GM23338 (cell line): ENCODE measurements at places on chromosomes 11 and 22.

DNA sequence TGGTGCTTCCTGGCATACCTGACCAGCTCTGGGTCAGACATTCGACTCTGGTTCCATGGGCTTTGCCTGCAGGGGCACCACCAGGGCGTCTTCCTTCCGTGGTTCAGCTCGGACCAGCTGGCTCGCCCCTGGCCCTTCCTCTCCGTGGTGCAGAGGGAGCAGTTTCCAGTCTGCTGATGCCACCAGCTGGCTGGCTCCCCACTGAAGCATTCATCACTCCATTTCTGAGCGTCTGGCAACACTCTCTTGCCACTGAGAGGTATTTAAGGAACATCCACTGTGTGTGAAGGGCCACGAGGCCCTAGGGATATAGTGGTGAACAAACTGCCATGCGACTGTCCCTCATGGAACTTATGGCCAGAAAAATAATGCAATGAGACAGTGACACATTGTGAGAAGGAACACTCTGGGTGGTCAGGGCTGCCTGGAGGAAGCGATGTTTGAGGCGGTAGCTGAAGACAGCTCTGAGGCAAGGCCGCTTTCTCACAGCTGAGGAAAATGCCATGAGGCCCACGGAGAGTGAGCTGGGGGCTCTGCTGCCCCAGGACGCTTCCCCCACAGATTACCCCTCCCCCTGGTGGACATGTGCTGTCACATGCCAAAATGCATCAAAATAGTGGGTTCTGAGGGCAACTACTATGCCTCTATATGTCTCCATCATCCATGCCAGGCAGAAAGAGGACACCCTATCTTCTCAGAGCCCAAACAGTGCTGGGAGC lies 44.9 kb upstream of the ARFGAP3 start:
- DNase-seq: peak; percentile 51

DNA sequence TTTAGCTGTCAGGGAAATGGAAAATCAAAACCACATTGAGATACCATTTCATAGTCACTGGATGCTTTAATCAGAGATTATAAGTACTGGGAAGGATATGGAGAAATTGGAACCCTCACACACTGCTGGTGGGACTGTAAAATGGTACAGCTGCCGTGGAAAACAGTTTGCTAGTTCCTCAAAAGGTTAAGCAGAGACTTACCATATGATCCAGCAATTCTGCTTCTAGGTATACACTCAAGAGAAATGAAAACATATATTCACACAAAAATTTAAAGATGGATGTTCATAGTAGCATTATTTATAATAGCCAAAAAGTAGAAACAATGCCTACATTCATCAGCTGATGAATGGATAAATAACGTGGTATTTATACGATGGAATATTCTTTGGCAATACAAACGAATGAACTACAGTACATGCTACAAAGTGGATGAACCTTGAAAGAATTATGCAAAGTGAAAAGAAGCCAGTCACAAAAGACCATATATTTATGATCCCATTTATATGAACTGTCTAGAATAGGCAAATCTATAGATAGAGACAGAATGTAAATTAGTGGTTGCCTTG lies 23.0 kb downstream of the RNF121 start:
- DNase-seq: no peak

- DNase-seq: no peak
Measured at GRCh38 chr22:46696229-46696518, 41.9 kb downstream of the CERK start.

DNA sequence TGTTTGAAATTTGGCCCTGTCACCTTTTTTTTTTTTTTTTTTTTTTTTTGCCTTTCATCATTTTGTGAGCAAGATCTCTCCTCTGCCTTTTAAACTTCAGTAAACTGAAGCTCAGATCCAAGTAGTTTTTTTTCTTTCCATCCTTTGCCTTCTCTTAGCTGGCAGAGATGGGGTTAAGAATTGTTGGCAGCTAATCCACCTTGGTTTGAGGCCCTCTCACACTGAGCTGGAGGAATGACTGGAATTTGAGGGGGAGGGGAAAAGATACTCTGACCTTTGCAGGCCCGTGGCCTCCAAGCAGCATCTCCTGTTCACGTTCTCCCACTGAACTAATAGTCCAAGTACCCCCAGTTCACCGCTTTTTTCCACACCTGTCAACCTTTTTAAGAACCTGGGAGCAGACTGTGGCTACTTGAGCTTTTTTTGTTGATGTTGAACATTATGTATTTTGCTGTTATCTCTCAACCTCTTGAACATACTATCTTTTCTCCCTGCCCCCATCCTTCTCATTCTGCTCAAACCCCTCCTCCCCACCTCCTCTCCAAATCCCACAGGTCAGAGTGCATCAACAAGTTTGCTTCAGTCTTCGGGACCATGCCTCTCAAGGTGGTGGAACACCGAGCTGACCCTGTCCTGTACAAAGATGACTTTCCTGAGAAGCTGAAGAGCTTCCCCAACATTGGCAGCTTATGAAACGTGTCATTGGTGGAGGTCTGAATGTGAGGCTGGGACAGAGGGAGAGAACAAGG lies 66.2 kb downstream of the ALX4 start:
- DNase-seq: peak; percentile 94

- no peak for DNase-seq
Measured at GRCh38 chr11:116547571-116547970, 225.2 kb downstream of the BUD13 start.

GRCh38 chr22:48618326-48618725 lies 1209.3 kb downstream of the BRD1 start:
- no peak for DNase-seq

DNA sequence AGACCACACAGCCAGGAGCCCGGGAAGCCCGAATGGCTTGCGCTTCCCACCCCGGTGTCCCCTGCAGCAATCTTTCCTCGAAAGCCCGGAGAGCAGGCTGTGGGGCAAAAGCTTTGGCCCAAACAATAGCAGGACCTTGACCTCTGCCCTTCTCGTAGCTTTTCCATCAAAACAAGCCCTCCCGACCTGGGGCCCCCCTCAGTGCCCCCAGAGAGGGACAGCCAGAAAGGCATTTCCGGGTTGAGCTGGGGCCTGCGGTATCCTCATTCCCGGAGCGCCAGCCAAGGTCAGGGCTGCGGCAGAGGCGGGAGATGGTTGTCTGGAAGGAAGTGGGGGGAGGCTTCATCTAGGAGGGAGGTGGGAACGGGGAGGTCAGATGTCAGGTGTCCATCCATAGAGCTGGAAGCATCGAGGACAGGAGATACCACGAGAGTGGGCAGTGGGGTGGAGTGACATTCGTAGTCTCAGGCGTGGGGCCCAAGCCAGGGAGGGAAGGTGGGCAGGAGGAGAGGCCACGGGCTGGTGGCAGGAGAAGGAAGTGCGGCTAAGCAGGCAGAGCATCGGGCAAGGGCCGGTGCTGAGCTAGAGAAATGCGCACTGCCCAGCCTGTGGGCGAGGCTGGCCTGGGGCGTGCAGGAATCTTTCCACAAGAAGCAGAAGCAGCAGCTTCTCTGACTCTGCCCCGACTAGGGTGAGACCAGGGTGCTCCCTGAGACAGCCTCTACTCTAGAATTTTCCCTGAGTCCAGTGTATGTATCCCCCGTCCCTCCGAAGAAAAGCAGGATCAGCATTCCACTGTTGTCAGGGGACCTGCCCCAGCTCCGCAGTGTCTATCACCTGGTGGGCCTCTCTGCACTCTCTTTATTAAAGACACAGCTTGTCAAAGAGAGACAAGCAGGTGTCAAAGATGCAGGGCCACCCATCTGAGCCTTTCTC lies 14.3 kb downstream of the PDGFB start:
- peak; percentile 86 for DNase-seq

GRCh38 chr11:8698917-8699441 lies 16.4 kb downstream of the RPL27A start:
- peak; percentile 90 for DNase-seq

- no peak for DNase-seq
Measured at GRCh38 chr11:69105461-69106030, 50.2 kb upstream of the SMIM38 start.

GRCh38 chr22:45686004-45686403 lies 14.4 kb downstream of the ATXN10 start:
- no peak for DNase-seq

- DNase-seq: no peak
Measured at GRCh38 chr11:16312233-16312765, 44.0 kb downstream of the SOX6 start.

DNA sequence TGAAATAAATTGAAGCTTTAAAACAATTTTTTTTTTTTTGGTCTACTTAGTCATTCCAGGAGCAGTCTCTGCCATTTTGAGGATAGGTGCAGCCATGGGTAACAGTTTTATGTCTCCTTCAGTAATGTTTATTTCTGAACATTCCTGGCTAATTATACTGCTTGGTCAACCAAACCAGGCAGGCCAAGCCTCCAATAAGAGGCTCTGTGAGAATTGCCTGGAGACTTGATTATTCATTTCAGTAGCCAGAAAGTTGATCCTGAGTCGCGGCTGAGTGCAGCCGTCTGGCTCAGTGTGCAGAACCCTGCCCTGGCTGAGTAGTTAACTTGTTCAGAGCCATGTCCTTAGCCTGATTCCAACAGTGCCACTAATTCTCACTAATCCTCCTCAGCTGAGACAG lies 364.0 kb upstream of the FAT3 start:
- DNase-seq: no peak

GRCh38 chr11:33533386-33534052 lies 167.1 kb downstream of the C11orf91 start:
- DNase-seq: no peak

DNA sequence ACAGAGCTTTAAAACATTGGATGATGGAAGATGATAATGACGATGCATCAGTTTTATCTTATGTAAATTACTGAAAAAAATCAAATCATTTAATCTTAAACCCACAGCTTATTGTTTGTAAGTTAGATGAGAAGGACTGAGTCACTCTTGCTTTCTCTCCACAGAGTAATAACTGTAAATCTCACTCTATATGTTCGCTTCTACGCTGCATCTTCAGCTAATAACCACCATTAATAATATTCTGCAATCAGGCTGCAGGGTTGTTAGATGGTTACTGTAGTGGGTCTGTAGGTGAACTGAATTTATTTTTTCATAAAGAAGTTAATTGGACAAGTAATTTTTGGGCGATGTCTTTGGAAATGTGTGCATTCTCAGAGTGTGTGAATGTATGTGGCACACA lies 260.0 kb downstream of the FAT3 start:
- DNase-seq: no peak

DNA sequence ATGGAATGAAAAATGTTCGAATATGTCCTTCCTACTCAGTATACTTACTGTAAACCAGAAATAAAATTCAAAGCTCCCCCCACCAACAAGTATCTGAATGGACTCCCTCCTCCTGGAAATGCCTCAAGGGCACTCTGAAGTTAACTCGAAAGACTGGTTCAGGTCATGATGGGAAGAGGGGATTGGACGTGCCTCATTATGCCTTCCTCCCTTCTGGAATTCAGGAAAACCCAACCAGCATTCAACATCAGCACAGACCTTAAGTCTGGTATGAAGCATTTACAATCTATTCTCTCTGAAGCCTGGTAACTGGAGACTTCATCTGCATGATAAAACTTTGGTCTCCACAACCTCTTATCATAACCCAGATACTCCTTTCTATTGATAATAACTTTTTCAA lies 428.3 kb upstream of the RAG2 start:
- DNase-seq: no peak

- DNase-seq: no peak
Measured at GRCh38 chr11:95708681-95709080, 80.9 kb downstream of the FAM76B start.

- DNase-seq: no peak
Measured at GRCh38 chr22:44632541-44633396, 69.2 kb upstream of the PRR5 start.

- no peak for DNase-seq
Measured at GRCh38 chr22:33389936-33390335, 331.8 kb upstream of the SYN3 start.

DNA sequence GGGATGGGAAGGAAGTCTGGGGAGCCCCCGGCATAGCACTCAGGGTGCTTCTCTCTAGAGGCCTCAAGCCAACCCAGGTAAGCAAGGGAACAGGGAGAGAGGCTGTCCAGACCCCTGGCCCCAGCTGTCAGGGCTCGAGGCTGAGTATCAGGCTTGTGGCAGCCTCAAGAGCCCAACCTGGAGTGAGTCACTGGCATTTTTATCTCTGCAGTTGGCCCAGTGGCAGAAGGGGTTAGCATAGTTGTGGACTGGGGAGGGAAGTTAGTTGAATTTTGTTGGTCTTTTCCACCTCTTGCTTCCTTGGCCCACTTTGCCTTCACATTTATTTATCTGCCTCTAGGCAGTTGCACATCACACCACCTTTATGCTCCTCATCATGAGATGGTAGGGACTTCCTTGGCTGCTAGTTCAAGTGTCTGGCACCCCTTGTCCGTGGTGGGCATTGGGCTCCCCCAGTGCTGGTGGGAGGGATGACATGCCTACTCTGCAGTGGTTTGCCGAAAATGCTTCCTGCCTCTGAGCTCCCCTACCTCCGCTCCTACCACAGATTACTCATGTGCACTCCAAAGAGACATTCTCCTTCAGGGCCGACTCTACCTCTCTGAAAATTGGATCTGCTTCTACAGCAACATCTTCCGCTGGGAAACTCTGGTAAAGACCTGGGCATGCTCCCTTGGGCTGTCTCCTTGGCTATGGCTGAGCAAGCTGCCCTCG lies 60.1 kb downstream of the SCN3B start:
- DNase-seq: no peak

DNA sequence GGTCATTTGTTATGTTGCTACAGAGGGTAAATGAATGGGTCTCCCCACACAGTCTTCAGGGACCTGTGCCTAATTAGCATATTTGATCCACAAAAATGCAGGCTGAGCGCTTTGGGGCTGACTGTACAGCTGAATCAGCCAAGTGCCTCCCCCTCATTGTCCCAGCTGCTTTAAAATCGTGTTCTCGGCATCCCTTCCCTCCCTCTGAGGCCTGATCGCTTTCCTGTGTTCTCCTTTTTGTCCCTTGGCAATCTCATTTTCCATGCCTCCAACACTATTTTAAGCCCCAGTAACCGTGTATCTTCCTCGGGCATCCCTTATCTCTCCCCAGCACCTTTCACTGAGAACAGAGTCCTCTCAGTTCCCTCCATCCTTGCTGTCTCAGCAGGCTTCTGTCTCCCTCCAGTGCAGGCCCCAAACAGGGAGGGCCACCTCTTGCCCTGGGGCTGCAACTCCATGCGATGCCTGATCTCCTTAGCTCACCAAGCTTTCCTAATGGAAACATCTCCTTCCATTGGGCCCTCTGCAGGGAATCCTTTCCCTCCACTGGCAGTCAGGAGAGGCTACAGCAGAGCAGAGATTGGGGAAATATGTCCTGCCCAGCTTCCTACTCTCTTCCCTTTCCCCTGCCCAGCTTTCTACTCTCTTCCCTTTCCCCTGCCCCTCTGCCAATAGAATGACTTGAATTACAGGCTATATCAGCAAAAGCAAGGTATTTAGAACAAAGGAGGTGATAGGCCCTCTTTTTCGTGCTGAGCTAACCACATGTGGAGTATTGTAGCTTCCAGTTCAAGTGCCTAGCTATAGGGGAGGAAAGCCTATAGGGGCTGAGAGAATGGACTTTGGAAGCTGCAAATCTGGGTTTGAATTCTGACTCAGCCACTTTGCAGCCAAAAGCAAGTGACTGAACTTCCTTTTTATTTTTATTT lies 13.8 kb downstream of the UQCR10 start:
- no peak for DNase-seq

GRCh38 chr11:75526192-75526541 lies 426 bp upstream of the GDPD5 start:
- no peak for DNase-seq
